MCF 10A (cell line): ENCODE measurements at places on chromosomes 5 and 9. TPM values are rescaled to one million over a fixed set of nuclear protein-coding genes. Genes with fewer than 3 reads are reported as not detected.

Gene SETD9
- total RNA-seq = 10.6 and 11.5 TPM in 2 replicates

Gene TPPP
- total RNA-seq = 0.12 and 0.17 TPM in 2 replicates

GRCh38 chr9:36797471-36798220 lies 225.0 kb downstream of the MELK start:
- no peak overlapping the region for H3K27ac ChIP-seq
- peaks cover 32% of the 10 kb centered on the region for H3K27me3 ChIP-seq

DNA sequence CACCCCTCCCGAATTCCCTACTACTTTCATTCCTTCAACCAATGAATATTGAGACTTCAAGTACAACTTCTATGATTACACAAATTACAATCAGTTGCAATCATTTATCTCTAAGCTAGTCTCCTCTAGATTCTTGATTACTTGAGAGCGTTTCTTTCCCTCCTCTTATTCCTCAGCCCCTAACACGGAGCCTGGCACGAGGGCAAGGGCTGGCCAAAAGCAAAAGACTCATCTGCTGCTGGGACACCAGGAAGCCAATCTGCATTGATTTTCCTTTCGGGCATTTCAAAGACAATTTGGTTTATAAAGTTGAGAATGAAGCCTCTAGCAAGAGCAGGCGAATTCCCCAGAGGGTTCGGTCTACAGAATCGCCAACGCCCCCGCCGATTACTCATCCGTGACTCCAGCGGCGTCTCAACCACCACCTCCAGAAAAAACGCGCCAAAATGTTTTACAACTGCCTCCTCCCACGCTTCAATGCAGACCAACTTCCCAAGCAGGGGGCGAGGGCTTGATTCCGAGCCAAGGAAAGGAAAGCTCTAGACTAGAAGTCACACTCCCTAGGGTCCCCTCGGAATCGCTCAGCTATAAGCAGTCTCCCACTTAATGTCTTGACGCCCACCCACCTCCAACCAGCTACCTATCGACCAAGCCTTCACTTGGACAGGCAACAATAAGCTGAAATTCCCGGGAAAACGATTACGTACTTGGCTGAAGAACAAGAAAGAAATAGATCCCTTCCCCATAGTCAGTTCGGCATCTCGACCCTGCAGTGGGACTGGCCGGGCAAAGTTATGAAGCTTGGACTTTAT lies 1.5 kb downstream of the PCSK1 start:
- peaks cover 5% of the 10 kb centered on the region for H3K4me1 ChIP-seq
- DNase-seq = peak; percentile 64
- no peak overlapping the region for H3K4me3 ChIP-seq
- no peaks in the 10 kb centered on the region for H3K36me3 ChIP-seq

- DNase-seq = no peak
- H3K4me3 ChIP-seq = no peak overlapping the region
- no peaks in the 10 kb centered on the region for H3K27me3 ChIP-seq
- H3K27ac ChIP-seq = no peak overlapping the region
- H3K4me1 ChIP-seq = no peaks in the 10 kb centered on the region
Measured at GRCh38 chr9:126822278-126822677, 17.4 kb downstream of the ZBTB43 start.

DNA sequence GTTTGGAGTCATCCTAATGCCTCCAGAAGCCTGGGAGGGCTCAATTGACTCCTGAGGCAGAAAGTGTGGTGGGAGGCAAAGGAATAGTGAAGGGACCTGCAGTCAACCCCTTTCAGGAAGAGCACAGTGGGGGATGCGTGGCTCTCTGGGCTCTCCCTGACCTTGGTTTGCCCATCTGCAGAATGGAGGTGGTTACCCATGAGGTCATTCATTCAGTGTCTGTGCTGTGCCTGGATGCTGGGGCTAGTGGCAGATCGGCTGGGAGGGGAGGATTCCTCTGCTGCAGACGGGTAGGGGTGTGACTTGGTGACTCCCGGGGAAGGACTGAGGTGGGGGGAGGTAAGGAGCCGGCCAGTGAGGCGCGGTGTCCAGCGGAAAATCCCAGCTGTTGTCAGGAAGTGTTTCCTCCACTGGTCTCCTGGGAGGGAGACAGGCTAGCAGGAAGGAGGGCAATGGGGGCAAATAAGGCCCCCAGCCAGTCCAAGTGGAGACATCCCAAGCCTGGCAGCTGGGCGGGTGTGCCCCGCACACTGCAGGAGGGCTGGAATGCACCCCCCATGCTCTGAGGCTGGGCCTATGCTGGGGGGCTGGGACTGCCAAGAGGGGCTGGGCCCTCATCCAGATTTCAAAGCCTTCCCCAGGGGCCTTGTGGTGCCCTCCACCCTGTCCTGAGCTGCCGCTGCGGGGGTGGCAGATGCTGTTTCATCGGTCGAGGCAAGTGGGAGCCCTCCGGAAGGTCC lies 10.9 kb downstream of the CXXC5 start:
- DNase-seq = peak; percentile 80
- no peaks in the 10 kb centered on the region for H3K27me3 ChIP-seq
- H3K4me3 ChIP-seq = peak overlapping the region; percentile 68
- peaks cover 26% of the 10 kb centered on the region for H3K4me1 ChIP-seq
- peaks cover 14% of the 10 kb centered on the region for H3K36me3 ChIP-seq

GRCh38 chr9:125763394-125763801 lies 16.2 kb downstream of the PBX3 start:
- H3K27ac ChIP-seq = no peak overlapping the region
- H3K4me1 ChIP-seq = peaks cover 9% of the 10 kb centered on the region
- no peak overlapping the region for H3K4me3 ChIP-seq
- no peaks in the 10 kb centered on the region for H3K27me3 ChIP-seq

- H3K36me3 ChIP-seq = no peaks in the 10 kb centered on the region
- peaks cover 26% of the 10 kb centered on the region for H3K4me1 ChIP-seq
- DNase-seq = peak; percentile 85
Measured at GRCh38 chr9:21549251-21549765, 67.2 kb upstream of the IFNE start.

DNA sequence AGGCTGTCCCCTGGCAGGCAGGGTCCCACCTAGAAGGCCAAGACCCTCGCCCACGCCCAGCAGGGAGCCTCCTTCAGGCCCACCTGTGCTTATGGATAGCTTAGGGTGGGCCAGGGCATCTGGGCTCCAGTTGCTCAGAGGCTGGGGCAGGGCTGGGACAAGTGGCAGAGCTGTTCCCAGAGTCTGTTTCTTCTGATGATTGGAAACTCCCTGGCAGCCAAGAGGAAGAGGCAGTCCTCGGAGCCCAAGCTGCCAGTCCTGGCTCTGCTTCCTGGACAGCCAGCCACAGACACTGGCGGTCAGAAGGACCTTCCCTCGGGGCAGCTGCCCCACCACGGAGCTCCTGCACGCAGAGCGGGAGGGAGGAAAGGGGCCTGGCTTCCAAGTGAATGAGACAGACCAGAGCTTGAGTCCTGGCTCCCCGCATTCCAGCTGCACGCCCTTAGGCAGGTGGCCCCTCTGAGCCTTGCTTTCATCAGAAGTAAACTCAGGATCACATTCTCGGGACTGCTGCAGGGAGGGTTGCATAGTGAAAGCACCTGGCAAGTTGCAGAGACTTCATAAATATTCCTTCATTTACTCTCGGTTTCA lies 37.9 kb upstream of the GABRP start:
- H3K36me3 ChIP-seq = no peaks in the 10 kb centered on the region
- H3K27me3 ChIP-seq = no peaks in the 10 kb centered on the region
- H3K27ac ChIP-seq = no peak overlapping the region
- H3K4me1 ChIP-seq = peaks cover 18% of the 10 kb centered on the region
- H3K4me3 ChIP-seq = peak overlapping the region; percentile 25

- no peak overlapping the region for H3K4me3 ChIP-seq
- no peaks in the 10 kb centered on the region for H3K36me3 ChIP-seq
- peak overlapping the region; percentile 39 for H3K27ac ChIP-seq
- DNase-seq = peak; percentile 43
Measured at GRCh38 chr9:84857211-84857610, 187.7 kb downstream of the NTRK2 start.

DNA sequence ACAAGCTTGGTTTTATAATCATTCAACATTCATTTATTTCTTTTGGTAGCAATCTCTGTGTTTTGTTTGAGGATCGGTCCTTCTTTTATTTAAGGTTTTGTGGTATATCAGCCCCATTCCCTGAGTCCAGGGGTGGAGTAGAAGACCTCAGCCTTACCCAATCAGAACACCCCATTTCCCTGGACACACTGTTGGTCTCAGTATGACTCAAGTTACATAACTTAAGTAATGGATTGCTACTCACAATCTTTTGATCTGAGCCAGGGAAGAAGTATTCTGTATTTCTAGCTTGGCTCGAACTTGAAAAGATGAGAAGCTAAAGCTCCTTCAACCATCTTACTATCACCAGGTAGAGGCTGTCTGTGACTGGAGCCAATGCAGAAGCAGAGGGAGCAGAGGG lies 175.2 kb upstream of the HAPLN1 start:
- H3K4me3 ChIP-seq = no peak overlapping the region
- no peaks in the 10 kb centered on the region for H3K36me3 ChIP-seq
- no peak for DNase-seq
- no peak overlapping the region for H3K27ac ChIP-seq
- H3K4me1 ChIP-seq = no peaks in the 10 kb centered on the region
- H3K27me3 ChIP-seq = peaks cover 16% of the 10 kb centered on the region

DNA sequence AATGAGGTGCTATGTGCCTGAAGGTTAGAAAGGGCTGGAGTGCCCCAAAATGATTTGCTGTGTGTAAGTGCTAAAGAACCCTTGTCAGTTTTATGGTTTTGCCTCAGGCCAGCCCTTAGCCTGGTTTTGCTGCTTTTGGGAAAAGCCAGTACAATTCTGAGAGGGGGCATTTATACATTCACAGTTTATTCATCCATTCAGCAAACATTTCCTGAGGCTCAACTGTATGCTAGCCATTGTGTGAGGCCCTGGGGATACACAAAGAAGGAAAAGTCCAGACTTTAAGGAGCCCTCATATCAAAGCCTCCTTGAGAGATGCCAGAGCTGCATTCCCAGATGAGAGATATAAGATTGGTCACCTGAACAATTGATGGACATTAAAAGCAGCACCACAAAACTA lies 115.2 kb upstream of the PLCXD3 start:
- no peak overlapping the region for H3K4me3 ChIP-seq
- H3K4me1 ChIP-seq = no peaks in the 10 kb centered on the region
- no peaks in the 10 kb centered on the region for H3K36me3 ChIP-seq

DNA sequence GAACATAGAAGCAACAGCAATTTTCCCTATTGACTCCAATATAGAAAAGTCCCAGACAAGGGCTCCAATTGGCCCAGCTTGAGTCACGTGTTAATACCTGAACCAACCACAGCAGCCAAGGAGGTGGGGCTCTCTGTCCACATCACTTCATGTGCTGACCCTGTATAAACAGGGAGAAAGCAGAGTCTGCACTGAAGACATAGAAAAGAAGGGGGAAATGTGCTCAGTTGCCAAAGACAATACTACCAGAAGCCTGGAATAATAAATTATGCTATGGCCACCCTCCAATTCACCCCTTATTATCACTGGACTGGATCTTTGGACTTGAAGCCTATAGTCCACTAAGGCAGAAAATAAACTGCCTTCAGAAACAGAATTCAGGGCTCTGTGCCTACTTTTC lies 275.4 kb downstream of the EPB41L4A start:
- H3K27ac ChIP-seq = no peak overlapping the region
- peaks cover 22% of the 10 kb centered on the region for H3K4me1 ChIP-seq
- no peak overlapping the region for H3K4me3 ChIP-seq
- no peak for DNase-seq
- H3K27me3 ChIP-seq = no peaks in the 10 kb centered on the region

DNA sequence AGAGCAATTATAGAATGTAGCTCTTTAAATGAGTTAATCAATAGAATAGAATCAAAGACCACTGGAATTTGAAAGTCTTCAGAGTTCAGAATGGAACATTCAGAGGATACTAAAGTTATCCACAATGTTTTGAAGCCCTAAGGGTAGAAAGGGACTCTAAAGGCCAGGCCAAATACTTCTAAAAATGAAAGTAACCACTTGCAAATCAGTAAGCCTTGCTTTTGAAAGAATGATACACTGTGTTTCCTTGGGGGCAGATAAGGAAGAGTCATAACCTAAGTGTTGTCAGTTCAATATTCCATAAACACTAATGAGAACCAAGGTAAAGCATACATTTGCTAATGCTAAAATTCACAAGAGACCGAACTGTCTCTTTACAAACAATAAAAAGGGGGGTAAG lies 813.5 kb downstream of the PTPRD start:
- DNase-seq = no peak
- H3K4me1 ChIP-seq = no peaks in the 10 kb centered on the region
- no peak overlapping the region for H3K4me3 ChIP-seq
- H3K36me3 ChIP-seq = peaks cover 4% of the 10 kb centered on the region
- H3K27ac ChIP-seq = no peak overlapping the region

GRCh38 chr9:84655447-84655846 lies 14.1 kb upstream of the NTRK2 start:
- no peak for DNase-seq
- no peaks in the 10 kb centered on the region for H3K4me1 ChIP-seq
- H3K4me3 ChIP-seq = no peak overlapping the region
- no peaks in the 10 kb centered on the region for H3K36me3 ChIP-seq
- H3K27me3 ChIP-seq = no peaks in the 10 kb centered on the region
- no peak overlapping the region for H3K27ac ChIP-seq

DNA sequence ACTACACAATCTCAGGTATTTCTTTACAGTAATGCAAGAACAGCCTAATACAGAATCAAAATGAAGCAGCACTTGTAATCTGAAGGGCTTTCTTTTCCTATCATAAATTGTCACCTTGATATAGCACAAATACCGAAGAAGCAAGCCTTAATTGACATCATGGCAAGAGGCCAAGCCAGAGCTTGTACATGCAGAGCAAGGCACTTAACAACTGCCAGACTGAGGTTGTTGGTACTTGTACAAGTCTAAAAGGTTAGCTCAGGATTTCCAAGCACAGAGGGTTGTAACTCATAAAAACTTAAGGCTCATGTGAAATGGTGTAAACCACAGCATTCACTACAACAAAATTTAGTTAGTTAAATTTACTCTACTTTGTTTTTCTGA lies 158.8 kb upstream of the SPEF2 start:
- no peaks in the 10 kb centered on the region for H3K27me3 ChIP-seq
- H3K4me1 ChIP-seq = no peaks in the 10 kb centered on the region
- H3K27ac ChIP-seq = no peak overlapping the region
- peak; percentile 17 for DNase-seq
- H3K36me3 ChIP-seq = no peaks in the 10 kb centered on the region

DNA sequence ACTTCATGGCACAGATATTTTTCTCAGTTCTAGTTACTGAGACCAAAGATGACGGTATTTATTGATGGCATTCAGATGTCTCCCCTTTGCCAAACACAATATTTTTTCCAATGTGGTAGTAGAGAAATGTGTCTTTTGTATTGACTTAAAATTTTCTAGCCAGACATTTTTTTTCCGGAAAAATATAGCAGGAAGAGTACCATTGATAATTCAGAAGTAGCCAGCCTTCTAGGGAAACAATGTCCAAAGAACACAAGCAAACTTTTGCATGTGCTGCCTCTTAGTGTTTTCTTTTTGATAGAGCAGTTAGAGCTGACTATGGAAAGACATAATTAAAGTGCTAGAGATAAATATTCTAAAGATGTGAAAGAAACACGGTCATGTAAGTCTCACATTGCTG lies 231.4 kb downstream of the MARCHF11 start:
- H3K4me1 ChIP-seq = no peaks in the 10 kb centered on the region
- no peaks in the 10 kb centered on the region for H3K36me3 ChIP-seq
- no peak overlapping the region for H3K27ac ChIP-seq

DNA sequence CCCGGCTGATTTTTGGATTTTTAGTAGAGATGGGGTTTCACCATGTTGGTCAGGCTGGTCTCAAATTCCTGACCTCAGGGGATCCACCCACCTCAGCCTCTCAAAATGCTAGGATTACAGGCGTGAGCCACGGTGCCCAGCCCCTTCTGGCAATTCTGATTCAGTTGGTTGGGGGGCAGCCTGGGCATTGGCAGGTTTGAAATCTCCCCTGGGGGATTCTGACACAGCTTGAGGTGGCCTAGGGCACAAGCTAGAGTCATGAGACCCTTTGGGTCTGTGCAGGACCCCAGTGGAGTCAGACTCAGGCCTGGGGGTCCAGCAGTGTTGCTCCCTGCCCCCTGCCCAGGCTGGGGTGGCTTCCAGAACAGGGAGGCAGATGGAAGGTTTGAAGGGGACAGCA lies 239.8 kb downstream of the PBX3 start:
- peaks cover 5% of the 10 kb centered on the region for H3K4me1 ChIP-seq
- H3K4me3 ChIP-seq = no peak overlapping the region
- H3K27ac ChIP-seq = no peak overlapping the region
- H3K36me3 ChIP-seq = no peaks in the 10 kb centered on the region
